ENCODE measurements at places on chromosomes 1 and 21.

DNA sequence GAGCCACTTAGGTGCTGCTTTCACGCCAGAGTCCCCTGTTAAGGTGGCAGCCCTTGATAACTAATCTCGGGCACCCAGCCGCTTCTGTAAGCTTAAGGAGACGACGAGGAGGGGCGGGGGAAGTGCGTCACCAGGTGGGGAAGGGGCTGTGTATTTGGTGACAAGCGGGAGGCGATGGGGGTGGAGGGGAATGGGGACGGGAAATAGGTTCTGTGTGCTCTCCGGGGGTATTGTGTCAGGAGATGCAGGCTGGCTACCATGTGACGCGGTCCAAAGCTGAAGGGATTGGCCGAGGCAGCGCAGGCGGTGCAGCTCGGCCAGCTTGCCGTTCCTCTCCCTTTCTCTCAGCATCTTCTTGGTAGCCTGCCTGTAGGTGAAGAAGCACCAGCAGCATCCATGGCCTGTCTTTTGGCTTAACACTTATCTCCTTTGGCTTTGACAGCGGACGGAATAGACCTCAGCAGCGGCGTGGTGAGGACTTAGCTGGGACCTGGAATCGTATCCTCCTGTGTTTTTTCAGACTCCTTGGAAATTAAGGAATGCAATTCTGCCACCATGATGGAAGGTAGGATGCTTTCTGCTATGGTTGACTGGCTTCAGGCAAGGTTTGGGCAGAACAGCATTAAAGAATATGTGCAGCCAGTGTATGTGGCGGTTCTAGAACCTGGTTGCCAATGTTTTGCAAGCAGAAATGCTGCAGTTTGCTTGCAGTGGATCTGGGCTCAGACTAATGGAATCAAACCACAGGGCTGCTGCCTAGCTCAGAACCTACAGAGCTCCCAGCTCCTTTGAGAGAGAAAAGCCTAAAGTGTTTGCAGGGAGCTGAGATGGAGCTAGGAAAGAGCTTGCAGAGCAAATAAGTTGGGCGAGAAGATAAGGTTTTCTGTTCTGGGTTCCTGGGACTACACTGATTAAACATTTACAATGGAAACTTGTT, at the start of gene SGIP1:
TSS of gene SGIP1 (plus strand) at position 350 of the 937 bp plus-strand sequence. CDS start at position 556, 206 bp downstream.
- no peak for DNase-seq

DNA sequence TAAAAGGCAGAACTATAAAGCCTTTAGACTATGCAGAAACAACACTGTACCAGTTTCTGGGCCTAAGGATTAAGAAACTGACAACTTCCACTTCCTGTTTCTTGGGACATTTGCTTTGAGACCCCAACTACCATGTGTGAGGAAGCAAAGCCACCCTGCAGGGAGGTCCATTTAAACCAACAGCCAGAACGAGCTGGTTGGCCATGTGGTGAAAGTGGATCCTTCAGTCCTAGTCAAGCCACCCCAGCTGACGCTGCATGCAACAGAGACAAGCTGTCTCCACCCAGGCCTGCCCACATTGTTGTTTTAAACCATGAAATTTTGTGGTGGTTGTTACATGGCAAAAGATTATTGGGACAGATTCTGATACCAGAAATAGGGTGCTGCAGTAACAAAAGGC, 31.8 kb upstream of the SLFNL1 start:
- no peak for DNase-seq

- no peak for DNase-seq
These were observed 5.4 kb downstream of the BARHL2 start for GRCh38 chr1:90711696-90712095.

- no peak for DNase-seq
These were observed 23.4 kb downstream of the CNIH3 start for GRCh38 chr1:224639426-224639975.

GRCh38 chr1:29256979-29257804, 20.9 kb downstream of the PTPRU start:
- DNase-seq = no peak

- no peak for DNase-seq
These were observed 36.0 kb upstream of the DHCR24 start for GRCh38 chr1:54922921-54923421.

- DNase-seq = no peak
These were observed 4.1 kb downstream of the ABCD3 start for GRCh38 chr1:94422115-94422820.

DNA sequence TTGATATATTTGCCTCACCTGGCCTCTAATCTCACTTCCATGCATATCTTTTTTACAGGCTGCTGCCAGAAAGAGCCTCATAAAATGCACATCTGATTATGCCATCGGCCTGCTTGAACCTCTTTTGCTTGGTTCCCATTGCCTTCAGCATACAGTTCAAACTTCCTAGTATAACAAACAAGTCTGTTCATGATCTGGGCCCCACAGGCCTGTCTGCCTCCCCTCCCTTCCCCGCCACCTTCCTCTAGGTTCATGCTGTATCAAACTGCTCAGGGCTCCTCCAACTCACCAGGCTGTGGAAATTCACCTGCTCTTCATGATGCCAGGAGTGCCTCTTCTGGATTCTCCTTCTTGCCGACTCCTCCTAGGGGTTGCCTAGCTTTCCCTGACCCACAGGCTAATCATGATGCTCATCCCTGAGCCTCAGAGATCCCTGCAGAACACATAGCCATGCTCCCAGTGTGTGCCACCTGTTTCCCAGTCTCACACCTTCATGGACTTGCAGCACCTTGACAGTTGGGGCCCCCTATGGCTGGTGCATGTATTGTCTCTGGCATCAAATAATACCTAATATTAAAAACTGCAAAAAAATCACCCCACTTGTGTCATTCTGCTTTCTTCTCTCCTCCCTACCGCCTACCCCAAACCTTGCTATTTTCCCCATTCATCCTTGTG, 33.7 kb upstream of the CD2 start:
- no peak for DNase-seq

DNA sequence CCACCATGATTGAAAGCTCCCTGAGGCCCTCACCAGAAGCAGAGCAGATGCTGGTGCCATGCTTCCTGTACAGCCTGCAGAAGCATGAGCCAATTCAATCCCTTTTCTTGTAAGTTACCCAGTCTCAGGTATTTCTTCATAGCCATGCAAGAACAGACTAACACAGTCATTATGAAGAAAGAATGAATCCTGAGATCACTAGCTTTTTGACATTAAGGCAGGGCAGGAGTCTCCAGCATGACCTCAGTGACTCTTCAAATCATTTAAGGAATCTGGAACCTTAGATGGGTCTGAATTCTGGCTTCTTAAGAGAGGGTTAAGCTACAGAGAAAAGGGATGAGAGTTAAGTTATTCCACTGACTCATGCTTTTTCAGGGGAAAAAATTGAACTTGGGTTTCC, 79.0 kb downstream of the PTPN14 start:
- DNase-seq = no peak

GRCh38 chr1:59061876-59062275, 235.0 kb upstream of the FGGY start:
- no peak for DNase-seq

GRCh38 chr1:81607086-81607485, 193.6 kb upstream of the ADGRL2 start:
- no peak for DNase-seq

DNA sequence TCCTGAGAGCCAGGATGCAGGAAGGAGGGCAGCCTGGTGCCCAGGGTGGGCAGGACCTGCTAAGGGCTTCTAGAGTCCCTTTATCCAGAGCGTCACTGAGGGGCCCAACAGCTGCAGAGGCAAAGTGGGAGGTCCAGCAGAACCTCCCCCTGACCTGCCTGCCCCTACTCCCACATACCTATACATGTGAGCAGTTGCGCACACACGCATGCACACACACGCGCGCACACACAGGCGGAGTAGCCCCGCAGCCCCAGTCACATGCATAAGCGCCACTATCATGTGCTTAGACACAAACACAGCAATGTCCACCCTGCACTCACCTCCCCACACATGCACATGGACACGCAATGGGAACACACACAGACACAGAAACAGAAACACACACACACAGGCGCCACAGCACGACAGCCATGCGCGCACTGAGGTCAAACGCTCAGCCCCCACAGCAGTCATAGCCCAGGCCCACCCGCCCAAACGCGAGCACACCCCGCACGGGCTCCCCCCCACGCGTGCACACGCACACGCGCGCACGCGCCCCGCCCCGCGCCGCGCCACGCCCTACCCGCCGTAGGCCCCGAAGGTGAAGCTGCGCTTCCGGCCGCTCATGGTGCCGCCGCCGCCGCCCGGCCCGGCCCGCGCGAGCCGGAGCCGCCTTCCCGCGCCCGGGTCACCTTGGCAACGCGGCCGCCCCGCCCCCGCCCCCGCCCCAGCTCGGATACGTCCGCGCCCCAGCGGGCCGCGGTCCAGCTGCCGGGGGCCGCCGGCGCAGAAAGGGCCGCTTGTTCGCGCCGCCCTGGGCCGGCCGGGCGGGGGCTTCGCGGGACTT, 17.7 kb downstream of the RAP1GAP start:
- DNase-seq = no peak

GRCh38 chr1:146012703-146013558, 8.6 kb downstream of the HJV start:
- DNase-seq = no peak

DNA sequence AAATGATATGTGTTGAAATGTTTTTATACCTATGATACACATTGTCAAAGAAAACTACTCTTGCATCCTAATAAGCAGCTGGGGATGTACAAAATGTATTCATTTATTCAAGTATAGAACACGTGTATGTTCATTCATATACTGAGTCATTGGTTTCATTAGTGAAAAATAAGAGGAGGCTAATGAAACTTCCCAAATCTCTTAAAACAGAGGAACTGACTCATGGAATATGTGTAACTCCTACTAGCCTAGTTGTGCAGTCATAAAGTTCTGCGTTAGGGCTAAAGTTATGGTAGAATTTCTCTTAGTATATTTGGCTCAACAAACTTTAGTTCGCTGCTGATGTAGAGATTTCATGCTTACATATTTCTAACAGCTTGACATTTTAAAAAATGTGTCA, 441.6 kb downstream of the NCAM2 start:
- DNase-seq = no peak

- peak; percentile 45 for DNase-seq
These were observed at the start of gene TSPAN2 for GRCh38 chr1:115089420-115090185. Gene TSPAN2, minus strand, starts transcription at chr1:115089503. Its CDS starts 71 bp downstream, at chr1:115089432.

GRCh38 chr21:28669971-28670653, 322.6 kb downstream of the LTN1 start:
- no peak for DNase-seq

All from stimulated activated CD8-positive, alpha-beta memory T cell treated with anti-CD3 and anti-CD28 coated beads, Interleukin-12 subunit alpha, Interleukin-12 subunit beta, amount 100 ng/mL, for 1 hour (primary cell).